LHCN-M2 (cell line): ENCODE measurements at places on chromosomes 11 and 22.
A peak's percentile ranks its signal among the peaks of the same experiment; 100 is the strongest.

DNA sequence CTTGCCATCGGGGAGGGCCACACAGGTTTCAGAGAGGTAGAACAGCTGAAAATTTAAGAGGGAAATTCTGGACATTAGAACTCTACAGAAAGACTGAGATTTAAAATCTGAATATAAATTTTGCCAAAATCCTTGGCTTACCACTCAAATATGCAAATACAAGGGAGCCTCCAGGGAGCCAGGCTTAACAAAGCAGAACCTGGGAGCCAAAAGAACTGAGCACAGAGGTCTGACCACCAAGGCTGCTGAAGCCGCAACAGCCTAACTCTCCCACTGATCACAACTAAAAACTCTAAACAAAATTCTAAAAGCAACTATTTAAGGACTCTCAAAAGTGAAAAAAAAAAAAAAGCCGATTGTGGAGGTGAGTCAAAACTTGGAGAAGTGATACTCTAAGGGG is 34.3 kb downstream of the IZUMO1R start:
- no peak for DNase-seq

- DNase-seq = no peak
Measured at GRCh38 chr11:15970506-15971214, 385.7 kb downstream of the SOX6 start.

DNA sequence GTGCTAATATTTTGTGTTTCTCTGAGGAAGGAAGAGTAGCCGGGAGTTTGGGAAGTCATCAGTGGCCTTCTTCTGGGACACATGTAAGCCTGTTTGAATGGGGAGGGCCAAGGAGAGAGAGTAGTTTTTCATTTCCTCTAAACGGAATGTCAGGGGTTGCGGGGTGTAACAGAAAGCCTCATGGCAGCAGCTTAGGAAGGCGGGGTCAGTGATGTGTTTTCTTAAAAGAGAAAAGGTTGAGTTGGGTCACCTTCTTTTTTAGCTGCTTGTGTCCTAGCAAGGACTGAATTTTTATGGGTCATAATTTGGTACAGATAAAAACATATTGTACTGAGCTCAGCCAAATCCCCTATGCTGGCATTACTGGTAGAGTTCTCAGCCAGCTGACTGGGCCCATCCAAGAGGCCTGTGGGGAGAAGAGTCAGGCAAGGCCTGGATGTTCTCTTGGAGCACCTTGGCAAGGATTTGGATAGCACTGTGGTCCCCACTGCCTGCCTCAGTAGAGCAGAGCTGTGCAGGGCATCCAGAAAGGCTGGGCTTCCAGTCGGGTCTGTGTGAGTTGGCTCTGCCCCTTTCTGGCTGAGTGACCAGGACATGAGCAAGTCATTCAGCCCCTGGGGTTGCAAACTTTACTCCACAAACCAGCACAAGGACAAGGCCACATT is 29.4 kb upstream of the NAV2 start:
- DNase-seq = no peak

GRCh38 chr11:82718307-82718706 is 15.4 kb downstream of the FAM181B start:
- DNase-seq = peak; percentile 45

GRCh38 chr11:92790926-92791616 is 178.4 kb upstream of the MTNR1B start:
- DNase-seq = no peak

GRCh38 chr11:37451903-37452302 is 853.9 kb upstream of the RAG2 start:
- DNase-seq = no peak
